ENCODE measurements at places on chromosomes 6 and 20. TPM values are rescaled to one million over a fixed set of nuclear protein-coding genes. Genes with fewer than 3 reads are reported as not detected.

Gene REM1
- total RNA-seq: not detected

Gene OOEP
- total RNA-seq: 0.49 TPM

Gene OXT
- not detected for total RNA-seq

Gene NHLRC1
- total RNA-seq: 2.1 TPM

Gene SPAG4
- total RNA-seq: 3.2 TPM

Gene LGSN
- total RNA-seq: not detected

Gene PROKR2
- total RNA-seq: not detected

Gene UBR2
- total RNA-seq: 16.2 TPM

Gene WASF1
- total RNA-seq: 21.1 TPM

Gene ERVFRD-1
- not detected for total RNA-seq

Gene RAET1L
- 1.1 TPM for total RNA-seq

Gene CHRNA4
- total RNA-seq: not detected

Gene HLA-DPB1
- 2.7 TPM for total RNA-seq

Gene CUL9
- total RNA-seq: 39.4 TPM

Gene GATA5
- total RNA-seq: not detected

Gene SIRPB1
- total RNA-seq: 1.1 TPM

Gene RTF2
- 56.0 TPM for total RNA-seq

Gene OTOR
- not detected for total RNA-seq

Gene LRRC73
- 0.37 TPM for total RNA-seq

Gene SLPI
- 9.1 TPM for total RNA-seq

Gene C6orf58
- 0.10 TPM for total RNA-seq

Gene GPR6
- not detected for total RNA-seq

Gene GJA10
- total RNA-seq: not detected

Gene PDYN
- not detected for total RNA-seq

Gene METTL24
- total RNA-seq: not detected

Gene HLA-DMA
- total RNA-seq: 1.3 TPM

Gene MYB
- total RNA-seq: 0.42 TPM

Gene SYS1
- 18.0 TPM for total RNA-seq

Gene LY6G5C
- total RNA-seq: 1.1 TPM

Gene NRSN1
- not detected for total RNA-seq

Gene SCGN
- total RNA-seq: not detected

Gene ENPP3
- total RNA-seq: not detected

Gene EXOC2
- total RNA-seq: 27.0 TPM

Gene MATN4
- 0.10 TPM for total RNA-seq
